ENCODE measurements at places on chromosomes 5 and 9. TPM values are rescaled to one million over a fixed set of nuclear protein-coding genes. Genes with fewer than 3 reads are reported as not detected.

The SMU1 gene
- total RNA-seq: 17.4 TPM

GRCh38 chr5:62780230-62780629 lies 201.6 kb downstream of the LRRC70 start:
- DNase-seq: no peak

The RASEF gene
- total RNA-seq: 0.41 TPM

DNA sequence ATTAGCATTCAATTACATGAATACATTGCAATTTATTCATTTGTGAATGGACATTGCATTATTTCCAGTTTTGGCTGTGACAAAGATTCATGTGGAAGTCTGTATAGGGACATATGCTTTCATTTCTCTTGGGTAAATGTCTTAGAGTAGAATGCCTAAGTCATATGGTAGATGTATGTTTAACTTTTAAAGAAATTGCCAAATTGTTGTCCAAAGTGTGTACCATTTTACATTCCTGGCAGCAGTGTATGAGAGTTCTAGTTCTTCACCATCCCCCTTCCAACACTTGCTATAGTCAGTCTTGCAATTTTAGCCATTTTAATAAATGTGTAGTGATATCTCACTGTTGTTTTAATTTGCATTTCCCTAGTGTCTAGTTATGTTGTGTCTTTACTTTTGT lies 122.2 kb downstream of the TMC1 start:
- no peak for DNase-seq

GRCh38 chr9:92170848-92171247 lies 55.6 kb upstream of the SPTLC1 start:
- no peak for DNase-seq

The FST gene
- 4.9 TPM for total RNA-seq

The CCL28 gene
- 0.10 TPM for total RNA-seq

The LCN1 gene
- total RNA-seq: 0.60 TPM

DNA sequence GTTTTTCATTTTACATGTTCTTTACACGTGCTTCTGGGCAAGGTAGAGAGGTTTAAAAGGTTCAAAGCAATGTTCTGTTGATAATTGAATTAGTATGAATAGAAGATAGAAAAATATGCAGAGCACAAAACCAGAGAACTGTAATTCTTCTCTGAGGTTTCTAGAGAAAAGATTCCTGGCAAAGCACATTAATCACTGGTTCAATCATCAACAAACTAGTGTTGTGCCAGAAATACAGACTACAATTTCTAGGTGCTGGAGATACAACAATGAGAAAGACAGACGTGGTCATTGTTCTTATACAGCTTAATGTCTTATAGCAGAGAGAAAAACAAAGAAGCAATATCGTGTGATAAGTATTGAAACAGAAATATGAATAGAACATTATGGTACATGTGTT lies 25.5 kb downstream of the MEGF9 start:
- no peak for DNase-seq

GRCh38 chr5:95532415-95532814 lies 22.4 kb downstream of the SKIC3 start:
- DNase-seq: no peak

DNA sequence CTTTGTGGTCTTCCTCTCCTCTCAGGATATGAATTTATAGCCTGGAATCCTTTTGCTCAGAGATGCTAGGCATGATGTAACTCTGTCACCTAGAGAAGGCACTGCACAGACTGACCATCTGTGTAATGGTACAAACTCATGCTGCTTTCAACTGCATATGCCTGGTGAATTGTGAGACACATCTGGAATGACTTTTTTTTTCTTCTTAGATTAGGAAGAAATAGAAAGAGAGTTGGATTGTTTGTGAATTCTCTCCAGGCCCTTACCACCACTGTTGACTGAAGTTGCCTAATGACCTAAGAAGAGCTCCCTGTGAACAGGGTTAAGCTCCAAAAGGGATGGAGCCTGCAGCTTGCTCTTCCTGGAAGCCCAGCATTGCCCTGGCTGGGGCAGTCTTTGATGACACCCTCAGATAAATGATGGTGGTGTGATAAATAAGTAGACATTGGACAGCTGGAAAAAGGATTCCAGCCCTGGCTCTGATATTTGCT lies 47.8 kb upstream of the TRIM32 start:
- DNase-seq: no peak

The TMC1 gene
- total RNA-seq: not detected

DNA sequence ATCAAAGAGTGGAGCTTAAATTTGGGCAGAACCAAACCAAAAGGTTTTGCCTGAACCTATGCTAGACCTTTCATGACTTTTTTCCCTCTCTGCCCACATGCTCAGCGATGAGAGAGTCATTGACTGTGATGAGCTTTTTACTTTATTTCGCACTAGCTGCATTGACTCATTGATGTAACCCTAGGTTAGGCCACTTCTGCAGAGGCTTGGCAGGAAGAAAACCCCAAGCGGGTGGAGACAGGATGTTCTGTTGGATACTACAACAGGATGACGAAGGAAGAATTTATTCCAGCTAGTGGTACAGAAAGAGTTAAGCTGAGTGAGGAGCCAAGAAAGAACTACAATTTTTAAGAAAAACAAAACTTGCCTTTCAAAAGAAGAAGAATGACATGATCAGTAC lies 18.4 kb downstream of the AGXT2 start:
- DNase-seq: no peak

DNA sequence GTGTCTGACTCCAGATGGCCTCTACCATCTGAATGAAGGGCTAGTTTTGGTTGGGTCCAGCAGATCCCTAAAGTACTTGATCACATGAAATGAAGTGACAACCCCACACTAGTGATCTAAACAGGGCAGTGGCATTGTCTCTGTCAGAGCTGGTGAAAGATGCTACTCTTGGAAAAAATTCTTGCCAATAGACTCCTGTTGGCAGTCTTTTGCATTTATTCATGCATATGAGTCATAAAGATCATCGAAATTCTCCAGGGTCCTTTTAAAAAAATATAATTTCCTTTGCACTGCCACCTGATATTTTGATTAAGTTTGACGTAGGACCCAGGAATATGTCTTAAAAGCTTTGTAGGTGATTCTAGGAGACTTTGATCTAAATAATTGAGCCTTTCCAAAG lies 135.1 kb upstream of the ELL2 start:
- no peak for DNase-seq

The BTNL3 gene
- total RNA-seq: not detected

GRCh38 chr9:87803623-87804345 lies 77.9 kb downstream of the CTSL start:
- no peak for DNase-seq

GRCh38 chr9:36858805-36859375 lies 175.2 kb downstream of the PAX5 start:
- no peak for DNase-seq

The ERAP2 gene
- total RNA-seq: 2.7 TPM

DNA sequence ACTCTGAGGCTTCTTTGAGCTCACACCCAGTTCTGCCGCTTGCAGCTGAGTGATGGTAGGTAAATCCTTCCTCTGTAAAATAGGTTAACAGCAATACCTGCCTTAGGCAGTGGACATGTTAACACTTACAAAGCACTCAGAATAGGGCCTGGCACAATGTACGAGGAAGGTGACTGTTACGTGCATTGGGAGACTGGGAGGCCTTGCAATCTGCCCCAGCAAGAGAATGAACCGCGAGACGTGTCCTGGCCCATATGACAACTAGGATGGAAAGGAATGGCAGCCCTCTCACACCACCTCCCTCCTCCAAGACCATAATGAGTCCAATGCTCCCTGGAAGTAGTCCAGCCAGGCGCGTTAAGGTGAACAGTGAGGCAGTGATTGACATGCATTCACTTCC lies 23.1 kb upstream of the AKNA start:
- DNase-seq: no peak

- DNase-seq: no peak
Measured at GRCh38 chr9:111386386-111386785, 56.4 kb upstream of the OR2K2 start.

DNA sequence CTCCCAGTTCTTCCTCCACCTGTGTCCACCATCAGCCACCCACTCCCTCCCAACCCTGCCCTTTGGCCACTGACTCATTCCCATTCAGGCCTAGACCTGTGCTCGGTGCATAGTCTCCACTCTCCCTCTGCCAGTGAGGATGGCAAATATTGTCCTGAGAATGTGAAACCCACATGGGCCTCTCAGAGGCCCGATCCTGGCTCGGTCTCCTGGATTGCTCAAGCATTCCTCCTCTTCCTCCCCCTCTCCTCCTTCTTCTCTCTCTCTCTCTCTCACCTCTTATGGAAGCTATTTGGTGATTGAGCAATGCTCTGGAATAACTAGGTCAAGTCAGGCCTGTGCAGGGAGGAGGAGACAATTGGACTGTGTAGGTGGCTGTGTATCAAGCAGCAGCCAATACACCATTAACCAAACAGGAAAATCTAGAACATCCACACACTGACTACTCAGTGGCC lies 99.9 kb downstream of the KLF4 start:
- no peak for DNase-seq

The GABRA1 gene
- not detected for total RNA-seq

The CORO2A gene
- 10.1 TPM for total RNA-seq

The OSMR gene
- 20.8 TPM for total RNA-seq

DNA sequence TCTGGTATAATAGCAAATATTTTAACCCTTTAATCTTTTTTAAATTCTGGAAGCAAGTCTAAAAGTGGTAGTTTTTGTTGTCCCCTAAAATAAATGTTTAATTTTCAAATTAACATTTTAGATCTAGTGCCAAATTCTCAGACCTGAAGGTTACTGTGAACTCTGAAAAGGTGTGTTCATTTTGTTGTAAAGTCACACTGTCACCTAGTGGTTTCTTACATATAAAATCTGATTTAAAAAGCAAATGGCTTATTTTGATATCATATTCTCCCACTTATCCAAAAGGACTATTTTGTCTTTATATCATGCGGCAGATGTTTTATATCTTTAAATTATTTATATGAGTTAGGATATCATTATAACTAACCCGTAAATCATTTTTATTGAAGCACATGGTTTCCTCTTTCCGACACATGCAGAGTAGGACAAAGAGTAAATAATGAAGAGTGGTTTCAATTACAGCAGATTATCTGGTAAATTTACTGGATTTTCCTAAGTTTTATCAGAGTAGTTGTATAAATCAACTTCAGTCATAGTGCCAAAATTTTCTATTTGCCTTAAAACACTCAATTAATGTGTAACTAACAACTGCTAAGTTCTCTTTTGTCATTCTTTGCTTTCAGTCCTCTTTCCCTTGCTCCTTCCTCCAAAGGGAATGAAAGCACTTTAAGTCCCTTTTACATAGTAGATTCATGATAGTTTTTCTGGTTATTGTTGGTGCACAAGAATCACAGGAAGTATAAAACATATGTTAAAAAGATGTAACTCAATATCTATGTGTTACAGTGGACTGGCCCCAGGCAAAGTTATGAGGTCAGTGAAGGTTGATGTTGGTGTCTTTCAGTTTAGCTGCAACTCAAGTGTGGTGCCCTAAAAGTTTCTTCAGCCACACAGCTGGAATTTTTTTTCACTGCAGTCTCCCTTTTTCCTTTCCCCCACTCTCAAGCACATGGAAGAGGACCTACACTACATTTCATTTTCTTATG lies 189.6 kb downstream of the COX7C start:
- no peak for DNase-seq

- DNase-seq: no peak
Measured at GRCh38 chr9:13597004-13597403, 317.5 kb upstream of the MPDZ start.

DNA sequence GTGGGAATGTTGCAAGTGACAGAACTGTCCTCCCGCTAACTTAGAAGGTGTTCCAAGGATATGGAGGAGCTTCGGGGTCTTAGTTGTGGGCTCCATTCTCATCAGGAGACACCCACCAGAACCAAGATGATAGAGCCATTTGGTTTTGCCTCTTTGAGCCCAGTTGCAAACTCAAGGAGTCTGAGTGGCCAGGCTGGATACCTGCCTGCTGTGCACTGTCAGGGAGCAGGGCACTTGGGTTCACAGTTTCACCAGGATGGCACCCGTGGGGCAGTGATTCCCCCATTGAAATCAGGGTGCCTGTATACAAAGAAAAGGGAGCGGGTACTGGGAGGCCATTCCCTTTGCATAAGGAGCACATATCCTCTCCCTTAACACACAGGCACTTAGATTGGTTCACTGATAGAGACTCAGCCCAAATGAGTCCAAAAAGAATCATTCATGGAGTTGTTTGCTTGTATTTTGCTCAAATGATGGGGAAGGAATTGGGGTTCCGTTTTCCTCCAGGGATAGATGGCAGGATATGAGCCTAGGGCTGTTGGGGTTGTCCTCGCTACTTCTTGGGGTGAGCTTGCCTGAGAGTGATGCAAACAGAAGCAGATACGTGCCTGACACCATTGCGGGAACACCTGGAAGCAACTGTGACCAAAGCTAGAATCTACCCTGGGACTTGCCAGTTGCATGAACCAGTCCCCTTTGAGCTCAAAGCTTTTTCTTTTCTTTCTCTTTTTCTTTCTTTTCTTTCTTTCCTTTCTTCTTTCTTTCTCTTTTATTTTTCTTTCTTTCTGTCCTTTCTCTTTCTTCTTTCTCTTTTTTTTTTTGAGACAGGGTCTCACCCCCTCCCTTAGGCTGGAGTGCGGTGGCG lies 1.3 kb upstream of the PRR7 start:
- DNase-seq: no peak

- no peak for DNase-seq
Measured at GRCh38 chr9:8733131-8733954, 933.8 kb upstream of the DMAC1 start.

DNA sequence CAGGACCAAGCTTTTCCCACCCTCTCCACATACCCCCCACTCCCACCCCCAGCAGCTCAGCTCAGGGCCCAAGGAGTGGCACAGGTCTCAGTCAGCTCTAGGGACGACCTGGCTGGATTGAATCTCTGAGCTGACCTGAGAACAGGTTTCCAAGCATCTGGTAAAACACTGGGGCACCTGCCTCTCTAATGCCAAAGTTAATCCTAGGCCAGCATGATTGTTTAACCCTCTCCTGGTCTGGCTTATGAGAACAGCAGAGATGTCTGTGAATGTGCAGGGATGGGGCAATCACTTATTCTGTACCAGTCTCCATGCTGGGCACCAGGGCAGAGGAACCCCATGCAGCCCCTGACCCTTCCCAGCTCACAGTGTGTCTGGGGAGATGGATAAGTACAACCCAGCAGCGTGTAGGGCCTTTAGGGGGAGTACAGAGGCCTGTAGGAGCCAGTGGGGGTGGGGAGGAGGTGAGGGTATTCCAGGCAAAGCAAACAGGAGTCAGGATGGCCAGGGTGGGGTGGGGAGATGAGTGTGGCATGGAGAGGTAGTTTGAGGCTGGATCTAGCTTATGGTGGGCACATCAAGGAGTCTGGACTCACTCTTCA lies 678 bp upstream of the KIF12 start:
- no peak for DNase-seq

All from chondrocyte (in vitro differentiated cells).